ENCODE measurements at places on chromosomes 3 and 15. TPM values are rescaled to one million over a fixed set of nuclear protein-coding genes. Genes with fewer than 3 reads are reported as not detected.

The XCR1 gene
- total RNA-seq: not detected

GRCh38 chr15:89002281-89002761 is 85.9 kb upstream of the ABHD2 start:
- no peaks in the 10 kb centered on the region for H3K36me3 ChIP-seq
- no peak for DNase-seq
- H3K27ac ChIP-seq: no peak overlapping the region
- no peak overlapping the region for H3K4me3 ChIP-seq
- peaks cover 3% of the 10 kb centered on the region for H3K27me3 ChIP-seq

DNA sequence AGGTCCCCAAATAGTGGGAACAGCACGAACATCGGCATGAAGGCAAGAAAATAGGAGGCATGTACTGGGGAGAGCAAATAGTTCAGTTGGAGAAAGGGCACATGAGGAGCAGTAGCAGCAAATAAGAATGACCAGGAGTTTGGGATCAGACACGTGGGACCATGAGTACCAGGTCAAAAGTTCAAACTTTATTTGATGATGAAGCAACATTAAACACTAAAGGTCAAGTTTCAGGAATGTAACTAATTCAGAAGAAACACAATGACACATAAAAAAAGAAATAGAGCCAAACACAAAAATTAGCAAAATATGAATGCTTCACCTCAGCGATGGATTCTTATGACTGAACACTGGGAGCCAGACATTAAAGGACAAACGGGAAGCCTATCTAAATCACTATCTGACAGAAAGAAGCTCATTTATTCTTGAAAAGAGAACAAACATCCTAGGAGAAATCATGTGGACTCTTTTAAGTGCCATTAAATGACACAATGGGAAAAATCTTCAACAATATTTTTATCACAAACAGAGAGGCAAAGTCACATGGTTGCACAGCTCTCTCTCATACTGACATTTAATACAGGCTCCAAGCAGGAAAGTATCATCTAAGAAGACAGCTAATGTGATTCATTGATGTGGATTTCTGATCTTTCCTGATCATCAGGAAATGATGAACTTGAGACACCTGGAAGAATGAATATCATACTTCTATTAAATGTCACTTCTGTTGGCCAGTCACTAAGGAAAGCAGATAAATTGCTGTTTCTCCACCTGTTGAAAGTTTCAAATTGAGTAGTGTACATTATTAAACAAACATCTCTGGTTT is 216.9 kb upstream of the THBS1 start:
- H3K4me1 ChIP-seq: no peaks in the 10 kb centered on the region
- no peaks in the 10 kb centered on the region for H3K27me3 ChIP-seq
- DNase-seq: no peak
- H3K4me3 ChIP-seq: no peak overlapping the region

- H3K4me3 ChIP-seq: no peak overlapping the region
- no peak overlapping the region for H3K27ac ChIP-seq
- no peak for DNase-seq
- H3K27me3 ChIP-seq: peaks cover 11% of the 10 kb centered on the region
- H3K4me1 ChIP-seq: peaks cover 2% of the 10 kb centered on the region
Measured at GRCh38 chr15:55766676-55767075, 23.7 kb upstream of the PRTG start.

The MOBP gene
- not detected for total RNA-seq

GRCh38 chr3:96070678-96071077 is 743.7 kb upstream of the EPHA6 start:
- no peak for DNase-seq
- H3K36me3 ChIP-seq: no peaks in the 10 kb centered on the region
- no peaks in the 10 kb centered on the region for H3K27me3 ChIP-seq
- H3K27ac ChIP-seq: no peak overlapping the region

DNA sequence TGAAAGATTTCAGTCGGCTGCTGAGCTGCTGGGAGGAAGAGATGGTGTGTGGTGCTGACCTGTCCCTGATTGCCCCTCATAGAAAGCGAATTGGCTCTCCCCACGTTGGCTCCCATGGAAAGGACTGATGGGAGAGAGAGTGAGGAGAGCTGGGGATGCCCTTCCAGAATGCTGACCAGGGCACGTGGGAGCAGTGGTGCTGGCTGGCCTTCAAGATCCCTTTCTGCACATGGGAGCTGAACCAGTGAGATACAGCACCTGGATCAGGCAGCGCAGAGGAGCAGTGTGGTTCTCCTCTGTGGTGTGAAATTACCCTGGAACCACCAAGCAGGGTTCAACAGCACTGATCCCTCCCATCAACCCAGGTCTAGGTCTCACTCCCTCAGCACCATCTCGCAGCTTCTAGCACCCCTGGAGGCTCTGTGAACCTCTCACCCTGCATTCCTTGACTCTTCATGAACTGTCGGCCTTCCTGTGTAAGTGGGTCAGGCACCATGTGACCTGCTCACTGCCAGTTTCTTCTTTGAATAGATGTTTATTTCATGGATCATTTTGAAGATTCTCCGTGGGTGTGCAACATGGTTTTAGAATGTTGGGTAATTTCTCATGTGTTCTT is 55.7 kb downstream of the CACNA1D start:
- H3K4me3 ChIP-seq: no peak overlapping the region
- no peak overlapping the region for H3K27ac ChIP-seq
- no peaks in the 10 kb centered on the region for H3K4me1 ChIP-seq
- H3K27me3 ChIP-seq: peaks cover 8% of the 10 kb centered on the region
- no peaks in the 10 kb centered on the region for H3K36me3 ChIP-seq

The THSD4 gene
- not detected for total RNA-seq

The SEMA3G gene
- total RNA-seq: not detected

The POPDC2 gene
- total RNA-seq: 8.4 TPM

- peaks cover 8% of the 10 kb centered on the region for H3K36me3 ChIP-seq
- H3K4me3 ChIP-seq: no peak overlapping the region
- no peak overlapping the region for H3K27ac ChIP-seq
Measured at GRCh38 chr3:141271279-141272030, 39.8 kb downstream of the PXYLP1 start.

DNA sequence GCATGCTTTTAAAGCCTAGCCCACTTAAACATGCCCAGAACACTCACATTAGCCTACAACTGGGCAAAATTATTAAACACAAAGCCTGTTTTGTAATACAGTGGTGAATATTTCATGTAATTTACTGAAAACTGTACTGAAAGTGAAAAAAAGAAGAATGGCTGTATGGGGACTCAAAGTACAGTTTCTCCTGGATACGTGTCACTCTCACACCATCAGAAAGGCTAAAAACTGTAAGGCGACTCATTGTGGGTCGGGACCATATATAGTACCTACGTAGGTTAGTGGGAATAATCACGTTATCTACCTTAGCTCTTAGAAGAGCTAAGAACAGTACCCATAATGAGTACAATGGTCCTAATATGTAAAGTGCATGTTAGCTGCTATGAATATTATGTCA is 80.2 kb upstream of the SPATA12 start:
- H3K4me1 ChIP-seq: peaks cover 2% of the 10 kb centered on the region
- no peaks in the 10 kb centered on the region for H3K36me3 ChIP-seq

The ROBO2 gene
- total RNA-seq: not detected

The MKRN2OS gene
- not detected for total RNA-seq

GRCh38 chr3:120450600-120451271 is at the start of gene FSTL1:
Gene FSTL1, minus strand, starts transcription at chr3:120450992. Its CDS starts 246 bp downstream, at chr3:120450746.
- peaks cover 23% of the 10 kb centered on the region for H3K27me3 ChIP-seq
- no peaks in the 10 kb centered on the region for H3K36me3 ChIP-seq

DNA sequence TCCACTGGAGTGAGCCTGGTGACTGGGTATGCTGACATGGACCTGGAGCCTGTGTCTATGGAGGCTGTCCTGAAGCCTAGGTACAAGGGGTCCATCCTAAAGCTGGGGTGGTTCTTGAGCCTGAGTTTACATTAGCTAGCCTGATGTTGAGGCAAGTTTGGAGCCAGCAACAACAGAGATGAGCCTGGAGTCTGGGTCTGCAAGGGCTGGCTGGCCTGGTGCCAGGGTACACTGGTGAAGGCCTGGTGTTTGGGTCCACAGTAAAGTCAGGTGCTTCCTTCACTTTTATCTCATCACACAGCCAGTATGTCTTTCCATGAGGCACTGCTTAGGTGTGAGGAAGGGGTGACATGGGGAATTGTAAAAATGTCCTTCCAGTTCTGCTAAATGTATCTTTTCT is 49.5 kb downstream of the TP63 start:
- no peak for DNase-seq
- H3K36me3 ChIP-seq: peaks cover 16% of the 10 kb centered on the region
- no peak overlapping the region for H3K27ac ChIP-seq
- no peaks in the 10 kb centered on the region for H3K27me3 ChIP-seq
- no peaks in the 10 kb centered on the region for H3K4me1 ChIP-seq
- H3K4me3 ChIP-seq: no peak overlapping the region

The CCR8 gene
- not detected for total RNA-seq

DNA sequence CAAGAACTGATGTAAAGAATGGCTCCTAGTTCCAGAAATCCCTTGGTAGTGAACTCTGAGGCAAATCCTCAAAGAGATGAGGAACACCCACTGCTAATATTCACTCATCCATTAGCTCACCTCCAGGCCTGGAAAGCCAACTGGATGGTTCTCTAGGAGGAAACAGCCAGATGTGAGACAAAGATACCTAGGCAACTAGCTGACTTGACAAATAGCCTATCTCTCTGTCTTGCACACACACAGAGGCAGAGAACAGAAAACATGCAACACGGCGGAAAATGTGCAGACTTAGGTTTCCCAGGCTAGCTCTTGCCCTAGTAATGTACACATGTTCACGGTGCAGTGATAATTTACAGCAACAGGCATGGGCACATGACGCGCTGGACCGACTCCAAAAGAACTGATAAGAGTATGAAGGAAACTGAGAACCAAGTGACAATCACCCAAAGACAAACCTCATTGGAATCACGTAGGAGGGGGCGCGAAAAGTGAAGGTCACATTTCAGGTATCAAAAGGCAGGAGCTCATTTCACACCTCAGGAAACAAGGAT is 318.1 kb downstream of the FOXP1 start:
- no peaks in the 10 kb centered on the region for H3K27me3 ChIP-seq
- DNase-seq: no peak
- peak overlapping the region; percentile 65 for H3K4me3 ChIP-seq
- H3K4me1 ChIP-seq: peaks cover 41% of the 10 kb centered on the region

The STAC gene
- total RNA-seq: not detected

DNA sequence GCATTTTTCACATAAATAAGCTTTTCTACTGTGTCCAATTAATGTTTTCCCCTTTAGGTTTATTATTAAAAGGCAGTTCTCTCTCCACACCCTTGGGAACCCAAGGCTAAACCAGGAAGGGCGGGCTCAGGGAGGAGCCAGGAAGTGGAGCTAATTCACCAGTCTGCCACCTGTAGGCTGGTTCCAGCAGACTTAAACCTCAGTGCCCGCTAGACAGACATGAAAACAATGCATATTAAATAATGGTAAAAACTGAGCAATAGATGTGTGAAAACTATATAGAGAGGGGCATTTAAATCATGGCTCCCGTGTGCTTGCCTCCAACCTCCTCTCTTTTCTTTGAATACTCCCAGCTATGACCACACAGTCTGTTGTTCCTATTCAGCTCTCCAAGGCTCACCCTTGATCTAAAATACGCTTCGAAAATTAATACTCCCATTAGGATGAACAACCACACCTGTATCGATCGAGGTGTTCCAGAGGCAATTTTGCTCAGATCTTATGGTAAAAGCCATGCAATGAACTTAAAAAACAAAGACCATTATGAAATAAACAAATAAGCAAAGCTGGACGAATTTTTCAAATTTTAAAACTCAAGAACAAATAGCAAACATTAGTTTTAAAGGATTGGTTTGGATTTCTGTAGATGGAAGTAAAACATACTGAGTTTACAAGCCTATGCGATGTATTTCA is 253.3 kb downstream of the TJP1 start:
- peaks cover 57% of the 10 kb centered on the region for H3K27me3 ChIP-seq
- H3K4me3 ChIP-seq: peak overlapping the region; percentile 59
- no peak overlapping the region for H3K27ac ChIP-seq
- no peak for DNase-seq
- H3K36me3 ChIP-seq: no peaks in the 10 kb centered on the region

DNA sequence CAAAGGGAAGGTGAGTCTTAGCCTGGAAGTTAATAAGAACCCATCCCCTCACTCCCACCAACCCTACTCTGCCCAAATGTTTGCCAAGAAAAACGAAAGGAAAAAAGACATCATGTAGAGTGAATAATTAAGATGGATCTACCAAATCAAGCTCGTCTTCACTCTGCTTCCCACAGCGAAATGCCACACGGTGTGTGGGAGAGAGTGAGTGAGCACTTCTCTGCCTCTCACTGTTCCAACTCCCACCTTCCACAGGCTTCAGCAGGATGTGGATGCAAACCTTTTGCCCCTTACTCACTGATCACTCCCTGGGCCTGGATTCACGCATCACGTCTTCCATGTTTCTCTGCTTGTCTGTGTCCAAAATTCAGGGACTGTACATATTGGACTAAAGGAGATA is 85.4 kb downstream of the WDR76 start:
- H3K27me3 ChIP-seq: no peaks in the 10 kb centered on the region
- H3K4me1 ChIP-seq: no peaks in the 10 kb centered on the region
- DNase-seq: no peak
- H3K27ac ChIP-seq: no peak overlapping the region
- no peaks in the 10 kb centered on the region for H3K36me3 ChIP-seq

The TM4SF18 gene
- not detected for total RNA-seq

The ZBTB20 gene
- 50.8 TPM for total RNA-seq

DNA sequence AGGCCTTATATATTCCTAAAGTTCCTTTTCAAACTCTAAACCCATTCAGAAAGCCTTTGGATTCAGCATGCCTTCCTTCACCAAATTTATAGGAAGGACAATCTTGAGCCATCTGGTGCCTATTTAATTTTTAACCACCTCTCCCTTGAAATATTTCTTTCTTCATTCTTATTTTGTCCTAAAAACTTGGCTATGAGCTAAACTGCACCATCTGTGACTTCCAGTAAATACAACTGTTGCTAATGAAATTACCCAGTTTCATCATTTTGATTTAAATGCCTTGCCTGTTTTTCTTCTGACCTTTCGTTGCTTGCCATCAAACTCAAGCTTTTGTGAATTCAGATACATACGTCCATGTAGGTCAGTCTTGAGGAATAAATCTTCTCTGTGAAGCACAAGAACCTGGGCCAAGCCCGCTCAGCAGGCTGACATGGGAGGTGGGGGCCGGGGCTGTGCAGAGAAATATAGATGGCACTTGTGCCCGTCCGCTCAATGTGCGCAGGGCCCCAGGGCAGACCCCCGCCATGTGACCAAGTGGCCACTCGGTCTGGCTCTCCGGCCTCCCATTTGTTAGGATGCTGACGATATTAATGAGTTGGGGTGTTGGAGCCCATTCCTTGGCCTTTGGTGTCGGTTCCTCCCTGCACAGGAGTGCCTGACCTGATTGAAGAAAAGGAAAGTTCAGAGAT is 335.9 kb downstream of the VPS13C start:
- no peak for DNase-seq
- H3K27ac ChIP-seq: no peak overlapping the region
- no peaks in the 10 kb centered on the region for H3K36me3 ChIP-seq
- H3K4me1 ChIP-seq: no peaks in the 10 kb centered on the region
- H3K4me3 ChIP-seq: no peak overlapping the region

GRCh38 chr3:25831578-25831977 is 41.7 kb downstream of the OXSM start:
- no peaks in the 10 kb centered on the region for H3K36me3 ChIP-seq
- DNase-seq: no peak
- no peak overlapping the region for H3K4me3 ChIP-seq
- no peaks in the 10 kb centered on the region for H3K27me3 ChIP-seq

Measured in naive thymus-derived CD8-positive, alpha-beta T cell (primary cell).